Camera-type eye (tissue), 1 donor: ENCODE measurements at places on chromosomes 13 and 19. TPM values are rescaled to one million over a fixed set of nuclear protein-coding genes. Genes with fewer than 3 reads are reported as not detected.

The DAND5 gene
- 5.2 TPM for total RNA-seq

The DNAAF3 gene
- total RNA-seq: 2.0 TPM

The CAMSAP3 gene
- total RNA-seq: 13.7 TPM

The ALOX5AP gene
- 3.5 TPM for total RNA-seq

The PROZ gene
- total RNA-seq: not detected

The CEACAM18 gene
- total RNA-seq: not detected

The ADAT3 gene
- 2.4 TPM for total RNA-seq

The LIM2 gene
- 168 TPM for total RNA-seq

The SYNGR4 gene
- total RNA-seq: not detected

The CLPTM1 gene
- total RNA-seq: 44.4 TPM

The TNFSF13B gene
- 1.4 TPM for total RNA-seq

The EXOC3L2 gene
- 3.5 TPM for total RNA-seq

The KLK8 gene
- total RNA-seq: not detected

The CYP2F1 gene
- total RNA-seq: 0.77 TPM

The ZNF729 gene
- 0.16 TPM for total RNA-seq

The LRRC4B gene
- 38.4 TPM for total RNA-seq

The PSG2 gene
- not detected for total RNA-seq

The PCDH9 gene
- total RNA-seq: 55.4 TPM

The CEACAM16 gene
- not detected for total RNA-seq

The MBD3L3 gene
- not detected for total RNA-seq

The PSG4 gene
- total RNA-seq: not detected

The URAD gene
- total RNA-seq: not detected

The KLK12 gene
- total RNA-seq: not detected

The C3 gene
- 104 TPM for total RNA-seq

The ERICH6B gene
- total RNA-seq: not detected

The FGF14 gene
- total RNA-seq: 16.3 TPM

The NXNL1 gene
- 3.6 TPM for total RNA-seq

The CGB8 gene
- not detected for total RNA-seq

The OVOL3 gene
- not detected for total RNA-seq

The SHISA7 gene
- 1.5 TPM for total RNA-seq

The FGF9 gene
- 19.5 TPM for total RNA-seq

The C1QTNF9 gene
- total RNA-seq: 0.38 TPM

The RGCC gene
- total RNA-seq: 38.8 TPM

The IGFL3 gene
- total RNA-seq: not detected

The ODAD3 gene
- total RNA-seq: 0.27 TPM

The ZNF805 gene
- 43.4 TPM for total RNA-seq

The ACP5 gene
- total RNA-seq: 16.7 TPM

The VSTM2B gene
- total RNA-seq: 9.6 TPM

The BICRA gene
- total RNA-seq: 42.1 TPM

The GPATCH1 gene
- total RNA-seq: 18.3 TPM
